Effector memory CD8-positive, alpha-beta T cell (primary cell): ENCODE measurements at places on chromosomes 6 and 20.

GRCh38 chr20:6122111-6122872, 538 bp downstream of the FERMT1 start:
- no peak overlapping the region for H3K27ac ChIP-seq
- peak overlapping the region; percentile 48 for H3K4me3 ChIP-seq
- no peak for DNase-seq
- peaks cover 2% of the 10 kb centered on the region for H3K36me3 ChIP-seq
- peaks cover 8% of the 10 kb centered on the region for H3K4me1 ChIP-seq

- no peak overlapping the region for H3K4me3 ChIP-seq
- no peaks in the 10 kb centered on the region for H3K4me1 ChIP-seq
- H3K27me3 ChIP-seq = peaks cover 15% of the 10 kb centered on the region
- no peak overlapping the region for H3K27ac ChIP-seq
- H3K36me3 ChIP-seq = no peaks in the 10 kb centered on the region
These were observed 22.3 kb downstream of the CNKSR3 start for GRCh38 chr6:154488248-154488593.

GRCh38 chr6:117676577-117677218, 1.4 kb downstream of the NUS1 start:
- H3K27ac ChIP-seq = peak overlapping the region; percentile 94
- H3K4me3 ChIP-seq = peak overlapping the region; percentile 91
- peaks cover 18% of the 10 kb centered on the region for H3K36me3 ChIP-seq
- no peaks in the 10 kb centered on the region for H3K27me3 ChIP-seq
- no peak for DNase-seq

DNA sequence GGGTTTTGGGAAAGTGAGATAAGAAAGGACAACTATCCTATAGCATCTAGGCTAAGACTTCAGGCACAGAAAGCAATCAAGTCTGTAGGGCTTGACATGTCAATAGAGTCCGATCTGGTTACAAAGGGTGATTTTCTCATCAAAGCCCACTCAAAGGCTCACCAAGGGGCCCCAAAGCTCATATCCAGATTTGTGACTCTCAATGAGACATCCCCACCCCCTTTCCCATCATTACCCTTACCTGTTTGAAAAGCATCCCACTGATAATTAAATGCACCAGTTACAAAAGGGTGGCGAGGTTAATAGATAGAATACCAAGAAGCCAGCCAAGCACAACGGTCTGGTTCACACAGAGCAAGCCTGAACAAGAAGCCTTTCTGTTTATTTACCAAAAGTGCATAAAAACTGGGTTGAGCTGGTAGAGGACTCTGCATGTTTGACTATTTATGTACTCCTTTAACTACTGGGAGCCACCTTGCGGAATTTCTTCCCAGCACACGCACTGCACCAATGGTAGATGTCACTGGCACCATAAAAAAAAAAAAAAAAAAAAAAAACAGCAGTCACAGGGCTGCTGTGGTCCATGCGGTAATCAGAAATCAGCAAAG, 6.1 kb downstream of the JAG1 start:
- H3K27me3 ChIP-seq = peaks cover 54% of the 10 kb centered on the region
- no peaks in the 10 kb centered on the region for H3K36me3 ChIP-seq
- no peak for DNase-seq
- no peak overlapping the region for H3K4me3 ChIP-seq

- no peak overlapping the region for H3K4me3 ChIP-seq
- peaks cover 33% of the 10 kb centered on the region for H3K27me3 ChIP-seq
- peaks cover 5% of the 10 kb centered on the region for H3K4me1 ChIP-seq
These were observed 209.4 kb upstream of the LRFN2 start for GRCh38 chr6:40796260-40797221.

- no peaks in the 10 kb centered on the region for H3K36me3 ChIP-seq
- H3K4me3 ChIP-seq = no peak overlapping the region
- no peaks in the 10 kb centered on the region for H3K27me3 ChIP-seq
- no peaks in the 10 kb centered on the region for H3K4me1 ChIP-seq
These were observed 174.1 kb downstream of the ADAT2 start for GRCh38 chr6:143276436-143276835.

DNA sequence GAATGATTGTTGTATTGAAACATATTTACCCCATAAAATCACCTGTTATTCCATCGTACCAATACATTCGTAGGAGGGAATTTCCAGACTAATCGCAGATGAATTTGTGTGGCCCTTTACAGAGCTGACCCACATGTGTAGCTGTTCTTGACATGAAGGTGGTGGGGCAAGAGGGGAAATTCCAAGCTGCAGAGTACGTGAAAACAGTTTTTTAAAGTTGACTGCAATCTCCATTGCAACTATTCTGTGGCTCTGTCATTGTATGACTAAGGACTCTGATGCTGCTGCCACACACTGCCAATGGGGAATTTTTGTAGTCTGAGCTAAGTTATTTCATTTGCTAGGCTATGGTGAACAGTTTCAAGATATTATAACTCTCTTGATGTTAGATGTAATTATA, 46.4 kb upstream of the ADTRP start:
- peaks cover 34% of the 10 kb centered on the region for H3K27me3 ChIP-seq
- no peaks in the 10 kb centered on the region for H3K4me1 ChIP-seq
- H3K4me3 ChIP-seq = no peak overlapping the region
- H3K36me3 ChIP-seq = no peaks in the 10 kb centered on the region

GRCh38 chr20:62914970-62915457, 11.3 kb downstream of the DIDO1 start:
- H3K27me3 ChIP-seq = no peaks in the 10 kb centered on the region
- peak overlapping the region; percentile 76 for H3K27ac ChIP-seq
- H3K36me3 ChIP-seq = peaks cover 40% of the 10 kb centered on the region
- DNase-seq = no peak

GRCh38 chr6:134979142-134979541, 29.2 kb upstream of the ALDH8A1 start:
- H3K27ac ChIP-seq = no peak overlapping the region
- H3K27me3 ChIP-seq = no peaks in the 10 kb centered on the region
- no peak overlapping the region for H3K4me3 ChIP-seq
- peaks cover 13% of the 10 kb centered on the region for H3K4me1 ChIP-seq
- no peak for DNase-seq
- H3K36me3 ChIP-seq = peaks cover 32% of the 10 kb centered on the region

GRCh38 chr20:32672982-32673851, 524 bp downstream of the C20orf203 start:
- peaks cover 8% of the 10 kb centered on the region for H3K4me1 ChIP-seq
- no peaks in the 10 kb centered on the region for H3K27me3 ChIP-seq
- peak overlapping the region; percentile 64 for H3K4me3 ChIP-seq
- peak; percentile 14 for DNase-seq
- H3K36me3 ChIP-seq = no peaks in the 10 kb centered on the region

- H3K36me3 ChIP-seq = no peaks in the 10 kb centered on the region
- DNase-seq = no peak
- H3K27me3 ChIP-seq = peaks cover 87% of the 10 kb centered on the region
- H3K27ac ChIP-seq = no peak overlapping the region
- H3K4me3 ChIP-seq = no peak overlapping the region
- H3K4me1 ChIP-seq = peaks cover 5% of the 10 kb centered on the region
These were observed 4.9 kb upstream of the CDH22 start for GRCh38 chr20:46312945-46313861.

GRCh38 chr6:155013457-155013876, 18.4 kb downstream of the TIAM2 start:
- H3K4me1 ChIP-seq = no peaks in the 10 kb centered on the region
- no peaks in the 10 kb centered on the region for H3K36me3 ChIP-seq
- H3K27ac ChIP-seq = no peak overlapping the region
- no peak overlapping the region for H3K4me3 ChIP-seq
- H3K27me3 ChIP-seq = no peaks in the 10 kb centered on the region

DNA sequence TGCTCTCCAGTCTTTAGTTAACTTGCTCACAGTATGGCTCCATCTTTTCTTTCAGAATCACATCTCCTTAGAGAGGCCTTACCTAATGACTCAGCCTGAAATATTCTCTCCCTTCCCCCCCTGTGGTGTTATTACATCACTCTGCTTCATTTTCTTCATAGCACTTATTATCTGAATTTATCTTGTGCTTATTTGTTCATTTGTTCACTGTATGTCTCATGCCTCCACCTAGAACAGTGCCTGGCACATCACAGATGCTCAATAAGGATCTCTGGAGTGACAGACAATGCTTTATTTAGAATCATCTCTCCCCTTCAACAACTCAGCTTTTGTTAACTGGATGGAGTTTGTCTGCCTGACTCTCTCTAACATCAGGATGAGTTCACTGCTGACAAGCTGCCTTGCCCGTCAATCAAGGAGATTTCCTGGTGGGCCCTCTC, 96.6 kb upstream of the MAN1A1 start:
- H3K27me3 ChIP-seq = peaks cover 6% of the 10 kb centered on the region
- H3K4me3 ChIP-seq = no peak overlapping the region
- DNase-seq = no peak

DNA sequence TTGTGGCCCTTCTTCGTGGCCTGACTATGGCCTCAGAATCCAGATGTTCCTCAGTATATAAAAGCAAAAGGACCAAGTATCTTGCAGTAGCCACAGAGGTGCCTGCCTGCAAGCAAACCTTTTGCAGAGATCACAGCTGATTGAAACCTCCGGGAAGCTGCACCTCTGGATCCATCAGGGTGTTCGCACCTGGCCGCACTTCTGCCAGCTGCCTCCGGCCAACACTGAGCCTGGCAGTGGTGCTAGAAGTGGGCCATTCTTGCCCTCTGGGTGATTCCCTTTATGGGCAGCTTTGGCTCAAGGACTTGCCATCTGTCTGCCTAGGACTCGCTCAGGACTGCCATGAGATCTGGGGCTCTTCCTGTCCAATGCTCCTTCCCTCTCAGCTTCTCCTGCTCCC, 214.6 kb upstream of the ECI2 start:
- no peak overlapping the region for H3K4me3 ChIP-seq
- H3K27ac ChIP-seq = no peak overlapping the region
- H3K36me3 ChIP-seq = peaks cover 4% of the 10 kb centered on the region
- no peaks in the 10 kb centered on the region for H3K4me1 ChIP-seq
- H3K27me3 ChIP-seq = peaks cover 17% of the 10 kb centered on the region

GRCh38 chr20:38833857-38834164, 28.3 kb downstream of the PPP1R16B start:
- peak overlapping the region; percentile 71 for H3K4me3 ChIP-seq
- H3K4me1 ChIP-seq = peaks cover 50% of the 10 kb centered on the region
- no peaks in the 10 kb centered on the region for H3K27me3 ChIP-seq
- peak overlapping the region; percentile 95 for H3K27ac ChIP-seq
- no peak for DNase-seq
- peaks cover 76% of the 10 kb centered on the region for H3K36me3 ChIP-seq

DNA sequence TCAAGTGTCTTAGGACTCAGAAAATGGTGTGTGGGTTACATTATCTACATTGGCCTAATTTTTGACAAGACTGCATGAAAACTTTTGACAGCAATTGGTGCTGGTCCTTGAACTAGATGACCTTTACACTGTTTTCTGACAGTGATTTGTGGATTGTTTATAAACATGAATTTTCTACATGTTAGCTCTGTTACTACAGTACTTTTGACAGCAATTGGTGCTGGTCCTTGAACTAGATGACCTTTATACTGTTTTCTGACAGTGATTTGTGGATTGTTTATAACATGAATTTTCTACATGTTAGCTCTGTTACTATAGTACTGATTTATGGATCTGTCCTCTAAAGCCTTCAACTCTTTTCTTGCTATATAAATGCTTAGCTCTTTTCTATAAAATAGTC, 16.7 kb downstream of the KCTD20 start:
- no peak overlapping the region for H3K27ac ChIP-seq
- H3K4me3 ChIP-seq = no peak overlapping the region
- H3K4me1 ChIP-seq = peaks cover 23% of the 10 kb centered on the region
- no peaks in the 10 kb centered on the region for H3K27me3 ChIP-seq
- DNase-seq = no peak

DNA sequence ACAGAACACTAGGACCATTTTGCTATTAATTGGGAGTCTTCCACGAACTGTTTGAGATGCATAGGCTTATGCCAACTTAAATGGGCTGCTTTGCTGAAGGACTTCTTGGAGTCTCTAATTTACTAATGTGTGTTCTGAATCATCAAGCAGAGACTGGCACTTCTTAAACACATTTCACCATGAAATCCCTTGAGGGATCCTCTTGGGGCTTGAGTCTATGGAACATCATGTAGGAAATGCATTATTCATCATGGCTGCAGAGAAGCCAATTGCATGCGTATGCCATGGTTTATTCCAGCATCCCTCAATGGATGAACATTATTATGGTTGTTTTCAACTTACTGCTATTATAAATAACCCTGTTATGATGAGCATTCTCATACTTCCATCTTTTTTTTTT, 73.4 kb downstream of the FGD2 start:
- H3K36me3 ChIP-seq = no peaks in the 10 kb centered on the region
- H3K4me3 ChIP-seq = no peak overlapping the region
- H3K27me3 ChIP-seq = no peaks in the 10 kb centered on the region
- H3K4me1 ChIP-seq = peaks cover 1% of the 10 kb centered on the region
- no peak for DNase-seq

DNA sequence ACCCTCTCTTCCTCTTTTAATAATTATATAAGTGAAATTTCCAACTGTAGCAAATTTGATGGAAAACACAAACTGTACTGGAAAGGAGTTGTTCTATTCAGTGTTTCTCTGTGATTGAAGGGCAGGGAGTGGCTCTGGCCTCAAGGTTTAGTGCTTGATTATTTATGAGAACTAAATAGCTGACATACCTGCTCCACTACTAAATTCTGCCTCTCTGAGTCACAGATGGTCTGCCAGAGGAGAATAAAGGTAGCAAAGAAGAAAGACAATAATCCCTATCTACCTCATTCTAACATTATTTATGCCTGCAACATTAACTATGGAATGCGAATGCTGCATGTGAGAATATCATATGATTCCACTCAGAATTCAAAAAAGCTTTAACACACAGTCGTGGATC, 9.3 kb downstream of the BMP5 start:
- H3K27me3 ChIP-seq = no peaks in the 10 kb centered on the region
- H3K4me3 ChIP-seq = no peak overlapping the region
- no peaks in the 10 kb centered on the region for H3K4me1 ChIP-seq
- no peaks in the 10 kb centered on the region for H3K36me3 ChIP-seq
- no peak overlapping the region for H3K27ac ChIP-seq

DNA sequence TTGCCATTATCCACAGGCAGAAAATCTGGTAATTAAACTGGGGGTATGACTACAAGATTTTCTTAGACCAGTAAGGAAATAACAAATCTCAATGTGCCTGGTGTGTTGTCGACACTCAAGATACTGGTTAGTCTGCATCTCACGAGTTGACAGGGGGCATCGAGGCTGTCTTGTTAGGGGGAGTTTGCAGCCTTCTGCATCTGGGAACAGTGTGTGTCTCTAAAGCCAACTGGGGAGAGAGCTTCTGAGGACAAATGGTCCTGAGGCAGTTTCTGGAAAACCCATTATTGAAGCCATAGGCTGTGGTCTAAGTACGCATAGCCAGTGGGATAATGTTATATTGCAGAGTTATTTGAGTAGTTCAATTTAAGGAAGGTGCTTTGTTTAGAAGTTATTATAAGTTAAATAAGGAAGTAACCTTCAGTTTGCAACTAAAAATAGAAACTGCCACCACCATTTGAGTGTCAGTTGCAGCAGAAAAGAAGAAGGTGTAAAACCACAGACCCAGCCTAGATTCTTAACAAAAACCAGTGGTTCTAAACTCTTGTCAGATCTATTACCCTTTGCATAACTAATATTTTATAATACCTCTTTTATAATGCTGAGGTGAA, 15.4 kb upstream of the MAPK13 start:
- H3K27me3 ChIP-seq = no peaks in the 10 kb centered on the region
- DNase-seq = peak; percentile 22
- peaks cover 63% of the 10 kb centered on the region for H3K4me1 ChIP-seq
- H3K36me3 ChIP-seq = peaks cover 31% of the 10 kb centered on the region
- peak overlapping the region; percentile 68 for H3K4me3 ChIP-seq
- peak overlapping the region; percentile 71 for H3K27ac ChIP-seq
